ENCODE measurements at places on chromosomes 13 and 19.
A peak's percentile ranks its signal among the peaks of the same experiment; 100 is the strongest.

GRCh38 chr19:11181488-11181887 lies 15.9 kb downstream of the KANK2 start:
- no peak for DNase-seq
- H3K27me3 ChIP-seq, result no peaks in the 10 kb centered on the region
- H3K27ac ChIP-seq, result no peak overlapping the region
- no peaks in the 10 kb centered on the region for H3K4me1 ChIP-seq
- no peaks in the 10 kb centered on the region for H3K36me3 ChIP-seq

- H3K36me3 ChIP-seq, result peaks cover 9% of the 10 kb centered on the region
- H3K4me3 ChIP-seq, result peak overlapping the region; percentile 61
- H3K4me1 ChIP-seq, result no peaks in the 10 kb centered on the region
- H3K27ac ChIP-seq, result peak overlapping the region; percentile 33
- H3K27me3 ChIP-seq, result no peaks in the 10 kb centered on the region
- DNase-seq, result peak; percentile 96
Observed at GRCh38 chr19:40614622-40615411, 13.6 kb downstream of the LTBP4 start.

DNA sequence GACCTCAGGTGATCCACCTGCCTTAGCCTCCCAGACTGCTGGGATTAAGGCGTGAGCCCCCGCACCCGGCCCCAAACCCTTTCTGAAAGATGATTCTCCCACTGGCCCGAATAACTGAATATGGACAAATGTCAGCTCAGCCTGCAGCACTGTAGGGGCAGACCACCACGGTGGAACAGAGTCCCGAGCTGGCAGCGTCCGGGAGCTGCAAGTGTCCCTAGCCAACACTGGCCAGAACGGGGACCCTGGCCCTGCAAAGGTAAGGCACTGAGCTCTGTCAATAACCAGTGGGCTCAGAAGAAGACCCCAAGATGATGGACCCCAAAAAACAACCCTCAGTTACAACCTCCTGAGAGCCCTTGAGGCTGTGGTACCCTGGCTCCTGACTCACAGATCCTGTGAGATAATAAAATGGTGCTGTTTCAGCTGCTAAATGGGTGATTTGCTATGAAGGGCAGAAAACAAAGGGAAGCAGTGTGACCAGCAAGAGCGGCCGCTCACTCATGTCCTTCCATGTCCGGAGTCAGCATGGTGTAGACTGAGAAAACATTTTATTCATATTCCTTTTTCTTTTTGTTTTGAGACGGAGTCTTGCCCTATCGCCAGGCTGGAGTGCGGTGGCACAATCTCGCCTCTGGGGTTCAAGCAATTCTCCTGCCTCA lies 1.6 kb downstream of the LSM7 start:
- peaks cover 5% of the 10 kb centered on the region for H3K36me3 ChIP-seq
- no peak overlapping the region for H3K4me3 ChIP-seq
- H3K4me1 ChIP-seq, result peaks cover 12% of the 10 kb centered on the region

GRCh38 chr13:30577401-30577852 lies 40.3 kb upstream of the USPL1 start:
- peaks cover 24% of the 10 kb centered on the region for H3K4me1 ChIP-seq
- peak; percentile 84 for DNase-seq
- no peak overlapping the region for H3K4me3 ChIP-seq
- H3K27ac ChIP-seq, result no peak overlapping the region

- H3K27ac ChIP-seq, result no peak overlapping the region
- no peaks in the 10 kb centered on the region for H3K4me1 ChIP-seq
- no peaks in the 10 kb centered on the region for H3K36me3 ChIP-seq
- H3K27me3 ChIP-seq, result peaks cover 7% of the 10 kb centered on the region
Observed at GRCh38 chr19:18620902-18621301, 8.2 kb downstream of the TMEM59L start.

DNA sequence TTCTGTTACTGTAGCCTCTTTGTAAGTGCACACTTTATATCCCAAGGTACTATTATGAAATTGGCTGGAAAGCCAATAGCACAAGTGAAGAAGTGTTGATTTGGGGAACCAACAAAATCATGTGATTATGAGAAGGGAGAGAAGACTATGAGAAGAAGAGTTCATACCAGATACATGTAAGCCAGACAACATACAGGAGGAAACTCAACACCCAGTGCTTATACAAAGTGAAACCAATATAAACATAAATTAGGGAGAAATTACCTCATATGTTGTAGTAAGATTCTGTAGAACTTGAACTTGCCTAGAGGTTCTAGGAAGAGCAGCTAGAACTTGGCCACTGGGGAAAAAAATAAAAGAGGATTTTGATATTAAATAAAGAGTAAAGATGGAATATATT lies 17.4 kb downstream of the CPB2 start:
- no peaks in the 10 kb centered on the region for H3K36me3 ChIP-seq
- no peaks in the 10 kb centered on the region for H3K4me1 ChIP-seq
- H3K4me3 ChIP-seq, result no peak overlapping the region
- no peak for DNase-seq
- H3K27me3 ChIP-seq, result no peaks in the 10 kb centered on the region

Measured in cardiac muscle cell (in vitro differentiated cells and primary cell).